ENCODE measurements at places on chromosomes 7 and 10.

DNA sequence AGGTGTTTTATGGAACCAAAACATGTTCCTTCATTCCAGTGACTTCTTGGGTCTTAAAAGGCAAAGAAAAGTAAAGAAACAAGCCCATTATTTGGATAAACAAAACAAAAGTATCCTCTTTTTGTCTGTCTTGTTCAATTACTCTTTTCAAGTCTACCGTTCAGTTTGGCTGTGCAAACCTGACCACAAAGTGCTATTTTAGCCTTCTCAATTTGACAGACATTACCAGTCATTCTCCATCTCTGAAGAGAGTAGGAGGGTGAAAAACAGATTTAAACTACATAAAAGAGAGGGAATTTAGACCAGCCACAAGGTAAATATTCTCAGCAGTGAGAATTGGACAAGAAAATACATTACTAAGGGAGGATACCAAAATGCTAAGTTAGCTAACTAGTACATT, 145.2 kb downstream of the GRM3 start:
- no peak for DNase-seq

DNA sequence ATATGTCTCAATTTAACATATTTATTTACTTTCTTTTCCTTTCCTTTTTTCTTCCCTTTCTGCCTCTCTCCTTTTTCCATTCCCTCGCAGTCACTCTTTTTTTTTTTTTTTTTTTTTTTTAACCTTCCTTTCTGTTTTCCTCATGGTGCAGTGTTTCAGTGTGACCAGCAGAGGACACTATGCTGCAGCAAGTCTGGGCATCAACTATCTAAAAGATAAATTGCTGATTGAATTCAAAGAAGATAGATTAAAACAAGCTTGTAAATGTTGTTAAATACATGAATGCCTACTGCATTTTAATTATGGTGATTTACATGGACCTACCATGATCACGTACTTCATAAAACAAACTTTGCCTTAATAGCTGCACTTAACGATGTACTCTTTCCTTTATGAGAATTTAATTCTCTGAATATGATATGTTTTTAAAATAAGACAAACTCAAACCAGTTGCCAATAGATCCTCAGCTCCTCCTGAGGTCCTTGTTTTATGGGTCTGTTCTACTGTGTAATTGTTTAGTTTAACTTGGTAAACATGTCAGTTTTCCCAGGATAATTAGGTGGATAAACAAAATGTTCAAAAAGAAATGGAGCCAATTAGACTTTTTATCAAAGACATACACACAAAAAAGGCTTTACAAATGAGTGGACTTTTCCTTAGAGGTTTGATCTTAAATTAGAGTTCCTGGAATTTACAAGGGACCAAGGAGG, 101.0 kb upstream of the AGR3 start:
- DNase-seq = peak; percentile 57

DNA sequence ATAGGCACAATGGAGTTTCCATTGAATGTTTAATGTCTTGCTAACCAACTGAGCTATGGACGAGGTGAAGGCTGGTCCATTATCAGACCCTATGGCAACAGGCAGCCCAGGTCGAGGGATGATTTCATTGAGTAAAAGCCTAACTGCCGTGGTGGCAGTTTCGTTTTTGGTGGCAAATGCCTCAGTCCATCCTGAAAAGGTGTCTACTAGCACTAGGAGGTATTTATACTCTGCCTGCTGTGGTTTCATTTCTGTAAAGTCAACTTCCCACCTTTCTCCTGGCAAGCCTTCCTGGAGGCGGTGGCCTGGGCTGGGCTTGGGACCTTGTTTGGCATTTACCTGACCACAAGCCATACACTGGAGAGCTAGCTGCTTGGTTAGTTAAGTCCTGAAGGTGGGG, 75.8 kb downstream of the PRR15 start:
- no peak for DNase-seq

- DNase-seq = peak; percentile 84
Observed at GRCh38 chr7:122310119-122311021, 5.8 kb upstream of the FEZF1 start.

GRCh38 chr10:56881218-56881617, 520.2 kb upstream of the ZWINT start:
- DNase-seq = no peak

GRCh38 chr7:143181349-143181748, 1.9 kb upstream of the TAS2R39 start:
- no peak for DNase-seq
